ENCODE measurements at places on chromosomes 1 and 21.
A peak's percentile ranks its signal among the peaks of the same experiment; 100 is the strongest.

DNA sequence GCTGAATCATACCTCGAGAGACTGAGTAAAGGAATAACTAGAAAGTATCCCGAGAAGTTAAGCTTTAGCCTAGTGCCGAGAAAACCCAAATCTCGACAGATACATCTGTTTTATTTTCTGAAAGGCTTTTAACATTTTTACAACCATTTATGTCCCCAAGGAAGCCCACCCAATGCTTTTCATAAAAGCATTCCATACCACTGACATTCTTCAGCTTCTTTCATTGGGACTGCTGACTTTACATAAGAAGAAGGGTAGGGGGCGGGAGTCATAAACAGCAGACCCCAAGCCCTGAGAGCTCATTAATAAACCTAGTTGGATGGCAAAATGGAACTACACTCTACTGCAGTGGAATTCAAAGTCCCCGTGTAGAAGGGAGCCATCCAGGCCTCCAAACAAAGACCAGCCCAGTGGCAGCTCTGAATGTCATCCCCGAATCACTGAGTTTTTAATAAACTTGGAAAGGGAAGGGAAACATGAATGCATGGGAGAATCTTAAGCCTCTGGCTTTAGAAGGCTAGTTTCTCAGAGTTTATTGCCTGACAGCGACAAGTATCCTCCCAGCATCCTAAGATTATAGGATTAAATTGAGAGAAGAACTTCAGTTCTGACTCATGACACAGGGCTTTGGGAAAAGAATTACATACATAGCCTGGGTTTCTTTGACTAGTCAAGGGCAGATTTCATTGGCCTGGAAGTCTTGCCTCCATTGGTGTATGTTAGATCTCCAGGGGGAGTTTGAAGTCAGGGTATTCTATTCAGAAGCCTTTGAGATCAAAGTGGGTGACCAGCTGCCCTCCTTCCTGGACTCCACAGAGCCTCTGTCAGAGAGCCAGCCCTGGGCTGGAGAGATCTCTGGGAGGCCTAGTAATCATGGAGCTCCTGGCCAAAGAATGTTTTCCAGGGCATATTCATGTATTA lies 3.7 kb downstream of the ATF3 start:
- peaks cover 27% of the 10 kb centered on the region for H3K27me3 ChIP-seq
- no peak overlapping the region for H3K4me3 ChIP-seq
- H3K27ac ChIP-seq = no peak overlapping the region
- H3K36me3 ChIP-seq = 0 out of 2 replicates have a peak, but pooled peaks cover 3% of the 10 kb centered on the region
- peaks cover 25% of the 10 kb centered on the region for H3K4me1 ChIP-seq

DNA sequence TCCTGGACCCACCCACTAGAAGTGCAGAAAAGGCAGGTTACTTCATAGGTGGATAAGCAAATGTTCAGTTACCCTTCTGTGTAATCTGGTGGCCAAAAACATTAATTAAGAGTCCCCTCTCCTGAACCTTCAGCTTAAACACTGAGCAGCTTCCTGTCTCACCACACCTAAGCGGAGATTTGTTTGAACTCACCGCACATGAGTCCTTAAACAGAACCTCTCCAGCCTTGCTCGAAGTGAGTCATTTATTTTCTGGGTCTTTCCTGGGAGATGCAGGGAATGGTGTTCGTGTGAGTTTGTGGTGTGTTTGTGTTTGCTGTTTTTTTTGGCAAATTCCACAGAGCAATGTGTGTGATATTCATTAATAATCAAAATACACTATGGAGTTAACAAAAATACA lies 7.6 kb upstream of the FNBP1L start:
- peaks cover 9% of the 10 kb centered on the region for H3K27me3 ChIP-seq
- H3K4me3 ChIP-seq = no peak overlapping the region
- H3K4me1 ChIP-seq = no peaks in the 10 kb centered on the region
- H3K36me3 ChIP-seq = no peaks in the 10 kb centered on the region
- no peak overlapping the region for H3K27ac ChIP-seq

DNA sequence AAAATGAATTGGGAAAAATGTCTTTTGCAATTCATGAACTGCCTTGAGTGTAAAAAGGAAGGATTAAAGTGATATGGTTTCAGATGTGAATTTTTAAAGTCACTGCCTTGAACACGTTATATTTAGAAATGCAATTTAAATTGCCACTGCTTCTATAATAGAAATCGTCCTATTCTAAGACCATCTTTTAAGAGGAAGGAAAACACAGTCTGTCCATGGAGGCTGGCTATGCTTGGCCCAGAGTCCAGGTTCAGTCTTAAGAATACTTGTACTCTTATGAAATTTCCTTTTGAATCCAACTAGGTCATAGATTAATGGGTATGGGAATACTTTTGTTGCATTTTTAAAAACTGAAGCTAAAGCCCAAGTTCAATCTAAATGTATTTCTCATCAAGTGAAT lies 86.0 kb downstream of the PCNX2 start:
- H3K4me1 ChIP-seq = no peaks in the 10 kb centered on the region
- no peak for DNase-seq
- no peak overlapping the region for H3K4me3 ChIP-seq
- no peaks in the 10 kb centered on the region for H3K36me3 ChIP-seq
- no peak overlapping the region for H3K27ac ChIP-seq

- H3K27me3 ChIP-seq = peaks cover 8% of the 10 kb centered on the region
- H3K4me1 ChIP-seq = no peaks in the 10 kb centered on the region
- DNase-seq = no peak
- no peak overlapping the region for H3K4me3 ChIP-seq
- H3K36me3 ChIP-seq = no peaks in the 10 kb centered on the region
Measured at GRCh38 chr21:38246511-38246910, 10.3 kb upstream of the KCNJ15 start.

DNA sequence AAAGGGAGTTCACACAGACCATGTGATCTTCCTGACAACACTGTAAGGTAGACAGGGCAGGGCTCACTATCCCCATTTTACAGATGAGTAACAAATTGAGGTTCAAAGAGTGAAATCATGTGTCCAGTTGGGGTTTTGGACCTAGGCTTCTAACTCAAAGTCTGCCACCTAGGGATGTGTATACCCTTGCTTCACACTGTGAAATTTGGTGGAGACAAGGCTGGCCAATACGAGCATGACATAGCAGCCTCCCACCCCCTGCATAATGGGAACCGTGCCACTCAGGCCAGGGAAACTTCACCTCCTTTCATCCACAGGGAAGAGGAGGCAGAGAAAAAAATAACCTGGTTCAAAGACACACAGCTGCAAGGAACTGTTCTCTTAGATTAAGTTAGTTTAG lies 6.8 kb downstream of the IQGAP3 start:
- no peaks in the 10 kb centered on the region for H3K27me3 ChIP-seq
- no peak overlapping the region for H3K4me3 ChIP-seq
- no peak for DNase-seq
- H3K27ac ChIP-seq = no peak overlapping the region
- H3K36me3 ChIP-seq = peaks cover 66% of the 10 kb centered on the region

GRCh38 chr1:97017895-97018294 lies 296.3 kb downstream of the PTBP2 start:
- H3K4me1 ChIP-seq = no peaks in the 10 kb centered on the region
- H3K4me3 ChIP-seq = no peak overlapping the region
- DNase-seq = no peak
- no peaks in the 10 kb centered on the region for H3K36me3 ChIP-seq

GRCh38 chr1:8211883-8212579 lies 105.9 kb upstream of the SLC45A1 start:
- peaks cover 2% of the 10 kb centered on the region for H3K27me3 ChIP-seq
- no peak overlapping the region for H3K4me3 ChIP-seq
- H3K36me3 ChIP-seq = no peaks in the 10 kb centered on the region
- DNase-seq = peak; percentile 11
- no peaks in the 10 kb centered on the region for H3K4me1 ChIP-seq

DNA sequence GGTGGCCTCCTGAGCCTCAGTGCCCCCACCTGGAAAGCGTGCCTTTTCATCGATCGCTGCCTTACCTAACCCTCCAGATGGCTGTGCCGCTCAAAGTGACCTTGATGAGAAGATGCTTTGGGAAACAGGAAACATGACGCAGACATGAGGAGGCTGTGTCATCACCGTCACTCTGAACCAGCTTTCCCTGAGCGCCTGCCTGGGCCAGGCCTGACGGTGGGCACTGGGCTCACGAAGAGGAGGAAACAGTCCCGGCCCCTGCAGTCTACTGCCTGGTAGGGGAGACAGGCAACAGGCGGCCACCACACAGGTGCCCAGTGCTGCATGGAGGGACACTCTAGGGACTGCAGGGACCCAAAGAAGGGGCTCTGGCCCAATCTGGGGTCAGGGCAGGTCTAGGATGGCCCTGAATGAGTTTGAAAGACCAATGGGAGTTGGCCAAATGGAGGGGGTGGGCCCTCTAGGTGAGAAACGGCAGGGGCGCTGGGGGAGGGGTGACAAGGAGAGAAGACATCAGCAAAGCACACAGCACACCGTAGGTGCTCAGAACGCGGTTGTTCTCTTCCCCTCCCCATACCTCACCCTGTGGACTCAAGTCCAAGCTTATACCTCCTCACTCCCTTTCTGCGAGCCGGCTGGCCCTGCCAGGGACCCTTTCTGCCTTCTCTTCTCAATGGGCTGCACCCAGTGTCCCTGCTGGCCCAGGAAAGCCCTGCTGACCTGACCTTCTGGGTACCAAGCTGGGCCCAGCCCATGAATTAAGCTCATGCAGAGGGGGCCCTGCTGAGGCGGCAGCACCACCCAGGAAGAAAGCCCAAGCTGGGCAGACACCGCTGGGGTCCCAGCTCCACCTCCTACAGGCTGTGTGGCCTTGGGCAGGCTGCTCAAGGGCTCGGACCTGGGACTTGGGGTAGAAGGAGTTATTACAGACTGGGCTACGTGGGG lies 44.9 kb downstream of the GLIS1 start:
- H3K36me3 ChIP-seq = no peaks in the 10 kb centered on the region
- peaks cover 9% of the 10 kb centered on the region for H3K27me3 ChIP-seq
- no peak overlapping the region for H3K27ac ChIP-seq
- no peak for DNase-seq
- H3K4me3 ChIP-seq = no peak overlapping the region
- H3K4me1 ChIP-seq = no peaks in the 10 kb centered on the region

DNA sequence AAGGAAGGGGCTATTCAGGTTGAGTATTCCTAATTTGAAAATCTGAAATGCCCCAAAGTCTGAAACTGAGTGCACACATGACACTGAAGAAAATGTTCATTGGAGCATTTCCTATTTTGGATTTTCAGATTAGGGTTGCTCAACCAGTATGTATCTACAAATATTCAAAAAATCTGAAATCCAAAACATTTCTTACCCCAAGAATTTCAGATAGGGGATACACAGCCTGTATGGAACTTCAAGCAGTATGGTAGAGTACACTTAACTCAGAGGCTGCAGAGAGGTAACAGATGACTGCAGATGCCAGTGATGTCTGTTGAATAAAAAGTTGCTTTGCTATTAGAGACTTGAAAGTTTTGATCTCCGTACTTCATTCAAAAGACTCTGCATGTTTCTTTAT lies 19.0 kb downstream of the YTHDF2 start:
- H3K27me3 ChIP-seq = no peaks in the 10 kb centered on the region
- H3K27ac ChIP-seq = no peak overlapping the region
- H3K36me3 ChIP-seq = peaks cover 95% of the 10 kb centered on the region
- peaks cover 17% of the 10 kb centered on the region for H3K4me1 ChIP-seq

- peaks cover 34% of the 10 kb centered on the region for H3K27me3 ChIP-seq
- no peaks in the 10 kb centered on the region for H3K36me3 ChIP-seq
- DNase-seq = peak; percentile 57
- no peak overlapping the region for H3K27ac ChIP-seq
- no peak overlapping the region for H3K4me3 ChIP-seq
Measured at GRCh38 chr1:147700042-147701006, 30.0 kb upstream of the ACP6 start.

DNA sequence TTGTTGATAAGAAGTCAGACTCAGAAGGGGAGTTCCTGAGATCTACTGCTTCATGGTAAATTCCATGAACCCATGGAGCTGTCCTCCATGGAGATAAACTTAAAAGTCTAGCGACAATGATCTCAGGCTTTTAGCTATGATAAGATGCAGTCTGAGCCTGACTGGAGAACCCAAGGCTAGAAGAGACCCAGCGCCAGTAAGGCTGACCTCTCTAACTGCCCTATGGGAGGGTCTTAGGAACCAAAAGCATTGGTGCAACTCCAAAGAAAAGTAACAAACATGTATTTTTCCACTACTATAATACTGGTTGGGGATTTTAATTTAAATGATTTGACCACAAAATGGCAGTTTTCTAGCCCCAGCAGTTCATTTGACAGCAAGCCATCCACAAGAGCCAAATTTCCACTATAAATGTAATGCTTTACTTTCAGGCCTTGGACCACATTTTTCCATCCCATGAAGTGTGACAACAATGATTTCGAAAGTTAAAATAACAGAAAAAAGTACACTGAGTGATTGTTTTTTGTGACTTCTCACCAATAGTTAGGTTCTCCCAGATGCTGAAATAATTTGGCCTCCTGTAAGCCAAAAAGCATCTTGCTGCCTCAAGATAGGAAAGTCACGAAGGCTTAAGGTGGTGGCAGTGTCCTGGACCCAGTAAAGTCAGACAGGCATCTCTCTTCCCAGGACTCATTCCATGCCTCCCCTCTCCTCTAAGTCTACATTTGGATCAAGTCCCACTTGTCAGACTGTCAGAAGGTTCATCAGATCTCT lies 43.1 kb upstream of the EXOSC10 start:
- no peaks in the 10 kb centered on the region for H3K4me1 ChIP-seq
- no peaks in the 10 kb centered on the region for H3K27me3 ChIP-seq
- no peak overlapping the region for H3K27ac ChIP-seq
- peaks cover 85% of the 10 kb centered on the region for H3K36me3 ChIP-seq
- DNase-seq = no peak

GRCh38 chr1:53572815-53573173 lies 113.6 kb downstream of the DMRTB1 start:
- no peak for DNase-seq
- H3K4me3 ChIP-seq = no peak overlapping the region
- H3K36me3 ChIP-seq = no peaks in the 10 kb centered on the region
- H3K4me1 ChIP-seq = no peaks in the 10 kb centered on the region
- no peak overlapping the region for H3K27ac ChIP-seq

DNA sequence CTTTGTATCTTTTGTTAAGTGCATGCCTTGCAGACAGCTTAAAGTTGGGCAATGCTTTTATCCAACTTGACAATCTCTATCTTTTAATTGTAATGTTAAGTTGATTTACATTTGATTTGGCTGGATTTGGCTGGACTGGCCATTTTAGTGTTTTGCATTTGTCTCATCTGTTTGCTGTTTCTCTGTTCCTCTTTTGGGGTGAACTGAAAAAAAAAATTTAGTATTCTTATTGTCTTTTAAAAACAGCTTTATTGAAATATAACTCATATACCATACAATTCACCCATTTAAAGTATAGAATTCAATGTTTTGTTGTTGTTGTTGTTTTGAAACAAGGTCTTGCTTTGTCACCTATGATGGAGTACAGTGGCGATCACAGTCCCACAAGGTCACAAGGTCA lies 34.4 kb downstream of the DIPK1A start:
- H3K4me3 ChIP-seq = no peak overlapping the region
- H3K27ac ChIP-seq = no peak overlapping the region
- H3K36me3 ChIP-seq = no peaks in the 10 kb centered on the region
- H3K27me3 ChIP-seq = no peaks in the 10 kb centered on the region

DNA sequence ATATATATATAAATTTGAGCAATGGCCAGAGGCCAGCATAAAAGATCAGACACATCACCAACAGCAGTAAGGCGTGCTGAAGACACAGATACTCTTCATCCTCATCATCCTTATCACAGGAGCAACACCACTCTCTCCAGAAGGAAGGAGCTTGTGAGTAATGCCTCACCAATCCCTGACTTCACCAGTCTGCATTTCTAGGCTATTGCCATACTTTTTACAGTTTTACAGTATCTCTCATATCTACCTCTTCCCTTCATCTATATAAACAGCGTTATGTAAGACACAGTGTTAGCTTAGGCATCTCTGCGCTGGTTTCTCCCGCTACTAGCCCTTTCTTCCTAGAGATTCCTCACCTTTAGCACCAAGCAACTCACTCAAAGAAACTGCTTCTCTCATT lies 2.4 kb upstream of the ABL2 start:
- no peaks in the 10 kb centered on the region for H3K36me3 ChIP-seq
- no peak overlapping the region for H3K27ac ChIP-seq
- no peak overlapping the region for H3K4me3 ChIP-seq
- DNase-seq = no peak
- peaks cover 23% of the 10 kb centered on the region for H3K4me1 ChIP-seq
